ENCODE measurements at places on chromosomes 7 and 10.

DNA sequence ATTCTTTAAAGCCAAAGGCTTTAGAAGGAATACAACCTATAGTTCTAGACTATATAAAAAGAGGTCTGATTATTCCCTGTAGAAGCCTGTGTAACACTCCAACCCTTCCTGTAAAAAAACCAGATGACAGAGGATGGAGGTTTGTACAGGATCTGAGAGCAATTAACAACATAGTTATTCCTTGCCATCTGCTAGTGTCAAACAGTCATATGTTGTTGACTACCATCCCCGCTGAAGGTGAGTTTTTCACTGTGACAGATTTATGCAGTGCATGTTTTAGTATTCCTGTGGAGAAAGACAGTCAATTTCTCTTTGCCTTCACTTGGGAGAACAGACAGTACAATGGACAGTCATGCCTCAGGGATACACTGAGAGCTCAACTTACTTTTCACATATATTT is 19.0 kb upstream of the SLC26A4 start:
- DNase-seq = no peak

DNA sequence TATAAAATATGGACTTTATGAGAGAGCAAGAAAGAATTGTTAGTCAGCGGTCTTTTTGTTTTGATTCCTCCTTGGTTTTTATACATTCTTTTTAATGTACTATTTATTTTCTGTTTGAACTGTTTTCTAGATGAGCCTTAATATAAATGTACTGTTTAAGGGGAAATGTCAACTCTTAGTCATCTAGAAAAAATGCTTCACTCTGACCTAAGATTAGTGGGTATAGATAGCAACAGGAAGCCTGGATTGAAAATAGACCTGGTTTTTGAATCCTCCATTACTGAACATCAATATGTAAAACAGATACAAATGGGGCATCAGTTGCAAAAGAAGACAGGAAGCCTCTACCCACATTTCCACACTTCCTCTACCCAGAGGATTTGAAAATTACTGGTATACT is 87.8 kb downstream of the CHRM2 start:
- DNase-seq = no peak

GRCh38 chr7:41107330-41107937 is 595.5 kb downstream of the INHBA start:
- DNase-seq = no peak

DNA sequence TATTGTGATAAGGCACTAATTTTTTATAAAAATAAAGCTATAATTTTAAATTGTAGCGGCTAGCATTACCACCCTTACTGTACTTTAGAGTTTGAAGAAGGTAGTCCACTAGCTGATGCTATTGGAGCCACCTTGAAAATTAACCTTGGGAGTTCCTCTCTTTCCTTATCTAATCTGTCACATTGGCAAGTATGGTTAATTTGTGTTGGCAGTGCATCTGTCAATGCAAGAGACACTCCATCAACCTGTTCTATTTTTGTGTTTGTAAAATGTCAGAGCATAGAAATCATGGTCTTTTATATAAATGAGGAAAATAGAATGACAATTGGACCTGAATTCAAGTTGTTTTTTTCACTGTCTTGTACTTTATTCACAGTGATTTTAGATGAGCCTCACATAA is 20.5 kb downstream of the GLCCI1 start:
- DNase-seq = no peak

- no peak for DNase-seq
These were observed 113.8 kb upstream of the PPP2R2D start for GRCh38 chr10:131786756-131787605.

DNA sequence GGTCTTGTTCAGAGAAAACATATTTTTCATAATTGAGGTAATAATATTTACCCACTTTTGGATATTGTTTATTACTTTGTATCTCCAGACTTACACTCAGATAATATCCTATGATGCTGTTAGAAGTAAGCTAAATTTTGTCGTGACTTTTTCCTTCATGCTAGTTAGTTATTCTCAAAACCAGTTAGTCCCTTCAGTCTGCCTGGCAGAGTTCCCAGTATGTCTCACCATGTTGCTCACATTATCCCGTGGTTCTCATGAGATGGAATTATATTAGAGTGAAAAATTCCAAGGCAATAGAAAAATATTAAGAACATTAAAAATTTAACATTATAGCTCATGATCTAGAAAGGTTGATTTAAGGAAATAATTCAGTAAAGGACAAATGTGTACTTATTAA is 81.5 kb upstream of the SMIM30 start:
- no peak for DNase-seq

DNA sequence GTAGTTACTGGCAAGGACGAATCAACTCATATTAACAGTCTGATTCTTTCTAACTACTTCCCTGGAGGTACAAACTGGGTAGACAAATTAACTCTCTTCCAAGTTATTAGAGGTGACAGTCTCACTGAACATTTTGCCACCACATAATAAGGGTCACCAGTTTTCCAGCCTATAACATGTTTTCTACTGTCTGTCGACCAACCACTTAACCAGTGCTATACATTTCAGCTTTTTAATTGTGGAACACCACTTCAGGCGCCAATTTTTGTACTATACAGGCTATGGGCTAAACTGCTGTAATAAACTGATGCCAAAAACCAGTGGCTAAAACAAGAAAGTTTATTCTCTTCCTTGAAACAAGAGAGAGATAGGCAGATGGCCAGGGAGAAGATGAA is 13.3 kb downstream of the ZNF438 start:
- no peak for DNase-seq

DNA sequence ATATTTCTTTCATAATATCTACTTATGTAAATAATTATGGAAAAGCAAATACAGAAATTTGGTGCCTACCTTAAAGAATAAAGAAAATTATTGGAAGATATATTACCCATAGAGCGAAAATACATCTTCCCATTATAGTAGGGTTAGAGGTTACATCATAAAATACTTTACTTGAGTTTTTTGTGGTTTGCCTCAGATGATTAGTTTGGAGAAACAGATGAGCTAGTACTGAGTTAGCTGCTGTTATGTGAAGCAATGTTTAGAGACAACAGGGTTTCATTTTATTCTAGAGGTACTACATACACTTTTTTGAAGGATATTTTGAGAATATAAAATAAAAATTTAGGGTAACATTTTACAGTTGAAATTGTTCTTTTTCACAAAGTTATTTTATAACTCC is 2.9 kb upstream of the MLLT10 start:
- DNase-seq = no peak

DNA sequence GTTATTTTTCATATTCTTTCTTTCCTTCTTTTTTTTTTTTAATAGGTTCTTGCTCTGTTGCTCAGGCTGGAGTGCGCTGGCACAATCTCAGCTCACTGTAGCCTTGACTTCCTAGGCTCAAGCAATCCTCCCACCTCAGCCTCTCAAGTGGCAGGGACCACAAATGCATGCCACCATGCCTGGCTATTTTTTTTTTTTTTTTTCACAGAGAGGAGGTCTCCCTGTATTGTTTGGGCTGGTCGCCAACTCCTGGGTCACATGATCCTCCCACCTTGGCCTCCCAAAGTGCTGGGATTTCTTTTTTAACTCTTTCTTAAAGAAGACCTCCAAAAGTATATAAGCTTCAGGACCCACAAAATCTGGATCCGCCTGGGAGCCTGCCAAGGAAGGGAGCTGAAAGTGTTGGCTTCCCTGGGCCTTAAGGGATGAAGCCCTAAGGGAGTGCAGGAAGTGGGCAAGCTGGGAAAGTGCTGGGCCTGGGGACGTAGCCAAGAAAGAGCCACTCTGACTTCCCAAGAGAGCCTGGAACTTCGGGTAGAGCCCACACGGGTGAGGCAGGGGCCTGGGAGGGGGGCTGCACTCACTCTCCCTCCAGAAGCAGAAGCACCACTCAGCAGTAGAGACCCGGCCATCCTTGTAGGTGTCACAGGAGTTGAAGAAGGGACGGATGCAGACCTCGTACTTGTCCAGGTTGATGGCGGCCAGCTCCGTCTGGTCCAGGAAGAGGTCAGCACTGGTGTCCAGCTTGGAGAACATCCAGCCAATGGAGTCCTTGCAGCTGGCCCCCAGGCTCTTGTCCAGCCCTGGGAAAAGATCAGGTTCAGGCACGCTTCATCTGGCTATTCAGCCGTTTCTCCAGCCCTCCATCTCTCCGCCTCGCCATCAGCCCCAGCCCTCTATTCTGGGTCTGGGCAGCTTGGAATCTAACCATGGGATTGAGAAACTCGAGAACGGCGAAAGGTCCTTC is 21.8 kb downstream of the SPOCK2 start:
- no peak for DNase-seq

DNA sequence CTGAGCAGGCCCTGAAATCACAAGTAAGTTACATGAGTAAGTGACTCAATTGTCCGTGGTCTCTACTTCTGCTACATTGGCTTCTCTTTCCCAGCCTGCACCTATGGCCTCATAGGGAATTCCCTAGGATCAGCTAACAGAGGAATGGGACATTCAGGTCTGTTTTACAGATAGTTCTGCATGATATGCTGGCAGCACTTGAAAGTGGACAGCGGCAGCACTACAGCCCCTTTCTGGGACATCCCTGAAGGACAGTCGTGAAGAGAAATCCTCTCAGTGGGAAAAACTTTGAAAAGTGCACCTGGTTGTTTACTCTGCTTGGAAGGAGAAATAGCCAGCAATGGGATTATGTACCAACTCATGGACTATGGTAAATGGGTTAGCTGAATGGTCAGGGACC is 293.1 kb upstream of the CACNA2D1 start:
- no peak for DNase-seq

DNA sequence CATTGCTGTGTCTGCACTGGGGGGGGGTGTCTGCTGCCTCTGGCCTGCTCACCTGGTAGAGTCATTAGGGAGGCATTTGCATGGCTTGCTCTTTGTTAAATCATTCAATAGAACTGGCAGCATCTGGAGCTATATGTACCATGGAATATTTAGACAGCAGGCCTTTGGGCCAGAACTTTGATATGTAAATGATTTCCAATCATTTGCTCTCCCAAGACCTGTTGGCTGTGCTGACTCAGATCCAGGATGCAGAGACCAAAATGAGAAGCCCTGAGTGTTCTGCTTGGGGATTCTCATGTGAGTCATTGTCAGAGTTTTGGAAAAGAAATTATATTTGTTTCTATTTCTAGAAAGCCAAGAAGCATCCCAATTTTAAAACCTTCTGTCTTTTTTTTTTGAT is 257.6 kb upstream of the IGFBP3 start:
- no peak for DNase-seq

GRCh38 chr10:5565671-5566581 is 41.2 kb downstream of the CALML3 start:
- no peak for DNase-seq

DNA sequence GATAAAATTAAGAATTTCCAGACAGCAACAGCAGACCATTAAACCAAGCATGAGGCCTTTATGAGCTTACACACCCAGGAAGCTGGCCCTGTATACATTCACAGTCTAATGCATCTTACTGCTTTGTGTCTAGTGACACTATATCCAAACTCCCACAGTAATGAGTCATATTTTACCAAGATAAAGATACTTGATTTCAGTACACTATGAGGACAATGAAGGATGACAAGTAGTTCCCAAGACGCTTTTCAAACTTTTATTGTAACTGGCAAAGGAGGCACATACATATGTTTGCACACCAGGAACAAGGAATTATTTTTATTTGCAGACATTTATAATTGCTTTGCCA is 148.0 kb downstream of the TSPAN12 start:
- no peak for DNase-seq

DNA sequence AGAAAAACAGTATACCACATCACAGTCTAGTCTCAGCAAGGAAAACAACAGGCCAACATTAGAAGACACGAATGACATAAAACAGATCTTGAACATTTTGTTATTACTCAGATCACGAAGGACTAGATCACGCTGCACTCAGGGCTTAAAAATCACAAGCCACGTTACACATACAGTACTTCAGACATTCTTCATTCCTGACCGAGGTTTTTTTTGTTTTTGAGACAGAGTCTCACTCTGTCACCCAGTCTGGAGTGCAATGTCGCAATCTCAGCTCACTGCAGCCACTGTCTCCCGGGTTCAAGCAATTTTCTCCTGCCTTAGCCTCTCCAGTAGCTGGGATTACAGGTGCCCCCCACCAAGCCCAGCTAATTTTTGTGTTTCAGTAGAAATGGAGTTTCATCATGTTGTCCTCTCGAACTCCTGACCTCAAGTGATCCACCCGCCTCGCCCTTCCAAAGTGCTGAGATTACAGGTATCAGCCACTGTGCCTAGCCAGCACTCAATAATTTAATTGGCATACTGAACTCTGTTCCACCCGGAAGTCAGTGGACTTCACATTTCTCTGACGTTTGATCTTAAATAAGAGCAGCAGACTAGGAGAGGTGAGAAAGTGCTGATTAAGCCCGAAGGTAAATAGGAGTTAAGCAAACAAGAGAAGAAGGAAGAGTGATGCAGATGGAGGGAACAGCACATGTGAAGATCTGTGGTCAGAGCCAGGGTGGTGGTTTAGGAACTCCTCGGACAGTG is 3.5 kb downstream of the AIMP2 start:
- no peak for DNase-seq

- DNase-seq = no peak
These were observed 51.6 kb downstream of the CYCS start for GRCh38 chr7:25073451-25073850.

DNA sequence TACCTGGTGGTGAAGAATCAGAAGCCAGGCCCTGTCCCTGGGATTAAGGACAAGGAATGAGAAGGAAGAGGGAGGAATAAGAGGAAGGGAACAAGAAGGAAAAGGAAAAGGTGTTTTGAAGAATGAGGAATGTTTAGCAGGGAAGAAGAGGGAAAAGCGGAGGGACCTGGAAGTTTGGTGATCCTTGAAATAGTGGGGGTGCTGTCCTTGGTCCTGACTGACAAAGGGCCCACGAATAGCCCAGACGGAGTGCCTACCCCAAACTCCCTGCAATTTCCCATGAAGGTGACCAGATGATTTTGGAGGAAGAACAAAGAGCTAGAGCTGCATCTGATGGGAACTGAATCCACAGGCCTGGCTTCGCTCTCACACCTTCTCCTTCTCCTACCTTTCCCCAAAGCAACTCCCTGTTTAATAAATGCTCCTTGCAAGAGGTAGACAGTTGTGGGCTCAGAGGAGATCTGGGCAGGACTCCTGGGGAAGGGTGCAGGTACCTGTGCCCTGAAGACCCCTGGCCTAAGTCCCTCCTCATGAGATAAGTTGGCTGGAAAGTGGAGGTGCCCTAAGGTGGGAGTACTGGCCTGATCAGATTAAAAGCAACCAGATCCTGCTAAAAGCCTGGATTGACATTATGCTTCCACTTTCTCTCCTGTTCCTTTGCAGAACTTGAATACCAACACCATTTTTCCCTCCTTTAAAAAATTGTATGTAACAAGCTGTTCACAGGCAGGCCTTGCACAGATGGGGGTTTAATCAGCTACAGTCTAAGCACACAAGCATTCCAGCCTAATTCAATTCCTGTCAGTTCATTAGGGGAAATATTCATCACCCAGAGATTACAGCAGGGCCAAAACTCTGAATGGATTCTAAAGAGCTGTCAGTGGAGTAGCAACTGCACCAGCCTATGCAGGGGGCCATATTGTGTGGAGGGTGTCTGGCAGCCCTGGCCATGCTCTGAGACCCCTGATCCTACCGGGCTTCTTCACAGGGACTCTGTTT is 19.4 kb downstream of the KAZALD1 start:
- no peak for DNase-seq

- no peak for DNase-seq
These were observed 202.1 kb downstream of the PTEN start for GRCh38 chr10:88065383-88066049.

GRCh38 chr7:120553491-120553890 is 280.5 kb downstream of the KCND2 start:
- no peak for DNase-seq

- no peak for DNase-seq
These were observed 345.5 kb downstream of the GALNT17 start for GRCh38 chr7:71477441-71477840.

Data from activated gamma-delta T cell (primary cell).